Muscle of arm (tissue), 14 donors: ENCODE measurements at places on chromosomes 16 and 17.

DNA sequence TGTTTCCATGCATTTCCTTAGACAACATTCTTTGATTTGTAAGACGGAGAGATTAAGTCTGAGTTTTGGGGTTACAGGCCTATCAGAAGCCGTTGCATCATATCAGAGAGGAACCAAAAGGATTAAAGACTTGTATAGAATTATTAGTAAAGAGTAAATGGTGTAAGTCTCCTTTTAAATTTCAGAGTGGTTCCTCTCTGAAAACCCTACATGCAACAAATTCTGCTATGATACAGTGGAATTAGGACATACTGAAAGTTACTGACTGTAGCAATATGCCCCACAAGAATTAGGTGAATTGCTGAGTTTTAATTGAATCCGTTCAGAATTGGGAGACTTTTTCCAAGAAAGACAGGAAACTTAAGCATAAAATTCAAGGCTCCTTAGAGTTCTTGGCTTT, 221.6 kb downstream of the FTO start:
- DNase-seq, result no peak

DNA sequence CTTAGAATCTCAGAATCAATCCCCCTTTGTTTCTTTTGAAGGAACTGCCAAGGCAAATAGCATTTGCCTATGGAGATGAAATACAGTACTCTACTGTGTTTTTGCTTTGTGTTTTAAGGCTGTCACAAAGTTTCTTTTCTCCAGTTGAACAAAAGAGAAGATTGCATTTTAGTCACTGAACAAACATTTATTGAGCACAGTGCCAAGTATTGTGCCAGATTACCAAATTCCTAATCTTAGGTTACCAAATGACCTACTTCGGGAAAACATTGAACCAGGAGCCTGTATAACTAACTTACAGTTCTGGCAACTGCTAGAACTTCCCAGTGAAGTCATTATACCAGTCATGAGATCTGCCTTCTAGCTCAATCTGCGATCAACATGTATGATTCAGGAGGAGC, 3.0 kb upstream of the UBB start:
- no peak for DNase-seq

DNA sequence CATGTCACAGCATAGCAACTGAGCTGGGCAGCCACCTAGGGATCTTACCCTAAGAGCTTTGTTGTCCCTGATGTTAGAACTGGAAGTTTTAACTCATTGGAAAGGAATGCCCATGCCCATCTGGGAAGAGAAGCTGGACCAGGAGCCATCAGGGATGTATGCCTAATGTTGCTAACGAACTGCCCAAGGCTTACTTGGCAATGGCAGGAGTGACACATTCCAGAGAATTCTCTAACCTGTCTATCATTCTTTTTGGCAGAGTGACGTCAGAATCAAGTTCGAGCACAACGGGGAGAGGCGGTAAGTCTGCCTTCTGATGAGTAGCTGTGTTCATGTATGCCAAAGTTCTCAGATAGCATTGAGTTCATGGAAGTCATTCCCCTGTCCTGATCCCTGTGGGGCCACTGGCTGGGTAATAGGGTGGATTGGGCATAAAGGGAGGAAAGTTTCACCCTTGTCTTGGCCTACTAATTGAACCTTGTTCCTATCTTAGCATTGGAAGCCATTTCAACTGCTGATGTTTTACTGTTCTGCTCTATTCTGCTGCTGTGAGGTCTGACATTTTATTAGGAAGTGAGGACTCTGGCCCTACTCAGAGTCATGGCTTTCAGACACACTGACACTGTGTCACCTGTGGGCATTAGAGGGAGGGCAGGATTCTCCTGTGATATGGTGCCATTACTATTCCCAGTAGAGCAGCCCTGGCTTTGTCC, 23.7 kb downstream of the MAP3K3 start:
- DNase-seq, result no peak

- no peak for DNase-seq
Measured at GRCh38 chr16:31107465-31107867, 720 bp upstream of the BCKDK start.

DNA sequence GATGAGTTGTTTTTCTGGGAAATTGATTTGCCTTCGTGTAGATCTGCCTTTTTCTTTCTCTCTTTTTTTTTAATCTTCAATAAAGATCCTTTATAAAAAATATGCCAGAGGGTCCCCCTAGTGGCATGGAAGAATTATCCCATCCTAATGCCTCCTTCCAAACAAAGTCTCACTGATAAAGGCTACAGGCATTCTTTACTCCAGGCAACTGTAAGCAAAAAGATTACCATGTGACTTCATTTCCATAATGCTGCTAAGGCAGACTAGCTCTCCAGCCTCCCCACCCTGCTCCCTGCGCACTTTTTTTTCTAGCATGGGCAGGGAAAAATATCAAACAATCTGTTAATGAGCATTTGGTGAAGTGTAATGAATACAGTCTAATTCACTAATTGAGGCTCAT, 220.2 kb upstream of the CDH8 start:
- no peak for DNase-seq

DNA sequence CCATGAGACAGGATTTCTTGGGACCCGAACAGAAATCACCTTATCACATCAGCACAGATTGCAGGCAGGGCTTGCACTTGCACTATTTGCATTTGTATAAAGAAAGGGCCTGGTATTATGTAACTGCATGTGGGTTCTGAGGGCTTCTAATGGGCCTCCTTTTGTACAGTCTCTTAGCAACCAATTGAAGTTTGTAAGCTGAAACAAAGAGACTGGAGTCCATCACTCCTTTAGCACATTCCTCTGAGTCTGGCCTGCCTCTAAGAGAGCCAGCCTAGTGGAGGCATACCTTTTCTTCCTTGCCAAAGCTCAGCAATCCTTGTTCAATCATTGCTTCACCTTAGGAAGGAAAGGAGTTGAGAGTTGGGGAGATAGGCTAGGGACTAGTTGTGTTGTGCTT, 387.1 kb downstream of the XYLT1 start:
- no peak for DNase-seq

GRCh38 chr17:33381201-33381600, 88.1 kb upstream of the ASIC2 start:
- no peak for DNase-seq

DNA sequence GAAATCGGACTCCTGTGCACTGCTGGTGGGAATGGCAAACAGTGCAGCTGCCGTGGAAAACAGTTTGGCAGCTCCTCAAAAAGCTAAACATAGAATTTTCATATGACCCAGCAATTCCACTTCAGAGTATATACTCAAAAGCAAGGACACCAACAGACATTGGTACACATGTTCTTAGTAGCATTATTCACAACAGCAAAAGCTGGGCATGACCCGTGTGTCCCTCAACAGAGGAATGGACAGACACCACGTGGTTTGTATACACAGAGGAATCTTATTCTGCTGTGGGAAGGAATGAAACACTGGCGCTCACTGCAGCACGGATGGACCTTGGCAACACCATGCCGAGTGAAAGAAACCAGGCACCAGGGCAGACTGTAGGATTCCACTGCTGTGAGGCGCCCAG, 16.0 kb downstream of the NPTX1 start:
- no peak for DNase-seq

DNA sequence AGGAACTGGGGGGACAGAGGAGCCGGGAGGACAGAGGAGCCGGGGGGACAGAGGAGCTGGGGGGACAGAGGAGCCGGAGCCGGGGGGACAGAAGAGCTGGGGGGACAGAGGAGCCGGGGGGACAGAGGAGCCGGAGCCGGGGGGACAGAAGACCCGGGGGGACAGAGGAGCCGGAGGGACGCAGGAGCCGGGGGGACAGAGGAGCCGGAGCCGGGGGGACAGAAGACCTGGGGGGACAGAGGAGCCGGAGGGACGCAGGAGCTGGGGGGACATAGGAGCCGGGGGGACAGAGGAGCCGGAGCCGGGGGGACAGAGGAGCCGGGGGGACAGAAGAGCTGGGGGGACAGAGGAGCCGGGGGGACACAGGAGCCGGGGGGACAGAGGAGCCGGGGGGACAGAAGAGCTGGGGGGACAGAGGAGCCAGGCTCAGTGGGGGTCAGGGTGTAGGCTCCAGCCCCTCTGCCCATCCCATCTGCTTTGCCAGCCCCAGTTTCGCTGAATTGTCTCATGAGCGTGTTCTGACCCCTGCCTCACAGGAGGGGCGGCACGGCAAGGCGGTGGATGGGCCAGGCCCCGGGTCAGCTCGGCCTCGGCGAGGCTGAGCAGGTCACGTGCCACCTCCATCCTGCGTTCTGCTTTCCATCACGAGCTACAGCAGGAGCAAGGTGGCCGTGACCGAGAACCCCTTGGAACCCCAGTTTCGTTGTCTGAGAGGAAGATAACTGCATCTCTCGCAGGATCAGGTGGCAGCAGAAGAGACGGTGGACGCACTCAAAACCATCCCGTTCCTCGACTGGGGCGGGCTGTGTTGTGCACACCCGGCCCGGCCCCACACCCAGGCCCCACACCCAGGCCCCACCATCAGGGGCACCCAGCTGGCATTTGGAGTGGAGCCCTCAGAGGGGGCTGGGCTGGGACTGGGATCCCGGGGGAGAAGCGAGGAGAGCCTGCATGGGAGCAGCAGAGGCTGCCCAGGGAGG, 26.1 kb upstream of the CBFA2T3 start:
- DNase-seq, result no peak

- DNase-seq, result no peak
Measured at GRCh38 chr16:58853854-58854791, 120.0 kb upstream of the GOT2 start.

DNA sequence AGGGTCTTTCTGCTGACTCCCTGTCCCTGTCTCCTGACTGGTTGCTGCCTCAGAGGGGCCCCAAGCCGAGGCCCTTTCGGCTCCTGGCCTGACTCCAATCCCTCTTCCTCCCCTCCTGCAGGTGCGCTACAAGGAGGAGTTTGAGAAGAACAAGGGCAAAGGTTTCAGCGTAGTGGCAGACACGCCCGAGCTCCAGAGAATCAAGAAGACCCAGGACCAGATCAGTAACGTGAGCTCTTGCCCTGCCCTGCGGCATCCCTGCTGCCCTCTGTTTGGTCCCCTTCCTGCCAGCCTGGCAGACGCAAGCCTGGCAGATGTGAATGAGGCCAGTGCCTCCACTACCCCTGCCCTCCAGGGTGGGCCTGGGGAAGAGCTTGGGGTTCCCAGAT, 27.1 kb upstream of the LASP1NB start:
- DNase-seq, result no peak

- no peak for DNase-seq
Measured at GRCh38 chr17:57694051-57694450, 51.0 kb downstream of the CCDC182 start.

GRCh38 chr17:917941-918740, 61.4 kb downstream of the NXN start:
- DNase-seq, result no peak

DNA sequence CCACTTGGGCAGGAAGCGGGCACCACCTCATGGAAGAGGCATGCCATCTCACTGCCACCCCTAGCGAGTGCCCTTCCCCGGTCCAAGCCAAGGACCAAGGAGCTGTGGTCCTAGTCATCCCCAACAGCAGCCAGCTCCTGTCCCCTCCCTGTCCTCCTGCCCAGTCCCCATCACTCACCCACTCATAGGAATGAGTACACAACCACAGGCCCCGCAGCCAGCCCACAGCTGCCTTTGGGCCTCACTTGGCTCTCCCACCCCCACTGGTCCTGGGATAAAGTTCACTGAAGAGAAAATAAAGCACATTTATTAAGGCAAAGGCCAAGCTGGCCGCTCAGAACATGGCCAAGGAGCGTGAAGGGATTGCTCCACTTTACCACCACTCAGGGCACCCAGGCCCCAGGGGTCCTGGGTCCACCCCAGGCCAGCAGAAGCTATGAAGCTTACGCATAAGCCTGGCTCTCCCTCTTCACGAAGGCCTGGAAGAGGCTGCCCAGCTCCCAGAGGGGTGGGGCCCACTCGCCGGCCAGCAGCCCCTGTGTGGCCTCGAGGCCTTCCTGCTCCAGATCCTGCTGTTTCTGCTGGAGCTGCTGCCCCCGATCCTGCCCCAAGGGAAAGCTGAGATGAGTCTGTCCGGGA, 3.6 kb downstream of the SCRN2 start:
- no peak for DNase-seq

GRCh38 chr16:8492690-8493089, 97.6 kb downstream of the TMEM114 start:
- DNase-seq, result no peak

DNA sequence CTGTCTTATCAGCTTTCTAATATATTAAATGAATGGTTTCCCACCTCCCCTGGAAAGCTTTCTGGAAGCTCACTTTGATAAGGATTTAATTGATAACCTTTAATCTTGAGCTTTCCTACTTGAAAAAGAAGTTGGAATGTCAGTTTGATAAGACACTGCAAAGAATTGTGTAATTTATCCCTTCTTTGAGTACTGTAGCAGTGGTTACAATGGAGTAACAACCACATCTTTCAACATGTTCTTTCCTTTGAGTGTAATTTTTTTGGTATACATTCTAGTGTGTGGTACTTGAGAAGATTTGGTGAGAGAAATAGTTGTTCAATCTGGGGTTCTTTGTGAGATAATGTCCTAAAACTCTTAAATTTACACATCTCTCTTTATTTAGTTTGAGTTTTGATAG, 43.4 kb downstream of the CPD start:
- no peak for DNase-seq

DNA sequence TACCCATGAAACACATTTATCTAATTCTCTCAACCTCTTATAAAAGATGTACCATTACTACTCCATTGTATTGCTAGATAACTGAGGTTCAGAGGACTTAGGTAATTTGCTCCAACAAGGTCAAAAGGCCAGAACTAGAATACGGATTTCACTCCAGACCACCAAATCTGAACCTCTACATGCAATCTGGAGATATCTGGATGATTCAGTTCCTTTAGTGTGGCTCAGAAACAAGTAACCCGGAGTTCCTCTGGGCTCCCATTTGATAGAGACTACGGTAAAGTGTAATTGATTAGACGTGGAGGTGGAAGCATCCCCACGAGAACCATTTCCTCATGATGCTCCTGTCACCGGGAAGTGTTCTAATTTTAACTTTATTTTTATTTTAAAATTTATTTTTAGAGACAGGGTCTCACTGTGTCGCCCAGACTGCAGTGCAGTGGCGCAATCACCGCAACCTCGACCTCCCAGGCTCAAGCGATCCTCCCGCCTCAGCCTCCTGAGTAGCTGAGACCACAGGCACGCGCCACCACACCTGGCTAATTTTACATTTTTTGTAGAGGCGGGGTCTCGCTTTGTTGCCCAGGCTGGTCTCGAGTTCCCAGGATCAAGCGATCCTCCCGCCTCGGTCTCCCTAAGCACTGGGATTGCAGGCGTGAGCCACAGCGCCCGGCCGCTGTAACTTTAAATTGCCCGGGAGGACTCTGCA, 608 bp upstream of the COX10 start:
- DNase-seq, result no peak

DNA sequence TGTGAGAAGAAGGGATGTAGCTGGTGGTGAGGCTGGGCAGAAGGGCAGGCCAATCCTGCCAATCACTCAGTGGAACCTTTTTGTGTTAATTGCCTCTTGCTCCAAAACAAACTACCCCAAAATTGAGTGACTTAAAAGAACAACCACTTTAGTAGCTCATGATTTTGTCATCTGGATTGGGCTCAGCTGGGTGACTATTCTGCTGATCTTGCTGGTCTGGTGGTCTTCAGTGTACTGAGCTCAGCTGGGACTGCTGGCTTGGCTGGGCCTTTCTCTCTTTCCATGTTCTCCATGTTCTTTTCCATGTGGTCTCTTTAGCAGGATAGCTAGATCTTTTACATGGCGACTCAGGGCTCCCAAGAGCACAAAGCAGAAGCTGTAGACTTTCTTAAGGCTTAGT, 37.7 kb upstream of the SDK2 start:
- no peak for DNase-seq
